NCI-H1048 (cell line): ENCODE measurements at places on chromosomes 6 and 20.

- no peak for DNase-seq
Measured at GRCh38 chr20:23018941-23019340, 16.2 kb upstream of the SSTR4 start.

DNA sequence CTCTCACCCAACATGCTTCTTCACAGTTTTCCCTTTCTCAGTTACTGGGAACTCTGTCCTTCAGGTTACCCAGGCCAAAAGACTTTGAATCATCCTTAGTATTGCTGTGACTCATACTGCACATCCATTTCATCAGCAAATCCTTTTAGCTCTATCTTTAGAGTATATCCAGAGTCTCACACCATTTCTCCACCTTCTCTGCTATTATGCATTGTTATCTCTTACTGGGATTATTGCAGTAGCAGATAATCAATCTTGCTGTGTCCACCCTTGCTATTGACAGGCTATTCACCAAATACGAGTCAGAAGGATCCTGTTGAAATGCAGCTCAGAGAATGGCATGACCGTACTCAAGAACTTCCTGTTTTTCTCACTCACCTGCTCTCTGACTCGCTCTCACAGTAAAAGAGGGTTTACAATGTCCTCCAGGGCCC is 57.3 kb downstream of the BCKDHB start:
- no peak for DNase-seq

DNA sequence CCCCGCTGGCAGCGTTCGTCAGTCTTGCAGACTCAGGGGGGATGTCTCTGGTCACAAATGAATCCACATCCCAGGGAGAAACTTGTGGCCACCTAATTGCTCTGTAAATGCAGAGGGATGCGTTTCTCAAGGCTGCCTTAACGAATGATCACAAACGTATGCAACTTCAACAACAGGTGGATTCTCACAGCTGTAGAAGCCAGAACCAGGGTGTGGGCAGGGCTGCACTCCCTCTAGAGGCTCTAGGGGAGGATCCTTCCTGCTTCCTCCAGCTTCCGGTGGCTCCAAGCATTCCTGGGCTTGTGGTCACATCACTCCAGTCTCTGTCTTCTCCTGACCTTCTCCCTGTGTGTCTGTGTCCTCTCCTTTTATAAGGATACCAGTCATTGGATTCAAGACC is 3.3 kb upstream of the TAF4 start:
- no peak for DNase-seq

DNA sequence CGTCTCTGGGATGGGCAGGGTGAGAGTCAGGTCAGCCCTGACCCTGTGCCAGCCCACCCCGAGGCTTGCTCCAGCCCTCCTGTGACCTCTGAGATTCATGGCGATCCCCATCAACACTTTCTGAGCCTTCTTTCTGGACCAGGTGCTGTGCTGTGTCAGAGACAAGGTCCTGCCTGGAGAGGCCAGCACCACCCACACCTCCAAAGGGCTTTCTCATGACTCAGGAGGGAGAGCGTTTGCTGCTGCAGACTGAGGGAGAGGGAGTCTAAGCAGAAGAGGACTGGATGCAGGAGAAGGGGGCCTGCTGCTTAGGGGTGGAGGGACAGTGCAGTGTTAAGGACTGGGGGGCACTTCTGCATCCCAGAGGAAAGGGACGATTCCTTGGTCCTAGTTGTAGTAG is 193.5 kb downstream of the LRFN2 start:
- DNase-seq, result no peak

DNA sequence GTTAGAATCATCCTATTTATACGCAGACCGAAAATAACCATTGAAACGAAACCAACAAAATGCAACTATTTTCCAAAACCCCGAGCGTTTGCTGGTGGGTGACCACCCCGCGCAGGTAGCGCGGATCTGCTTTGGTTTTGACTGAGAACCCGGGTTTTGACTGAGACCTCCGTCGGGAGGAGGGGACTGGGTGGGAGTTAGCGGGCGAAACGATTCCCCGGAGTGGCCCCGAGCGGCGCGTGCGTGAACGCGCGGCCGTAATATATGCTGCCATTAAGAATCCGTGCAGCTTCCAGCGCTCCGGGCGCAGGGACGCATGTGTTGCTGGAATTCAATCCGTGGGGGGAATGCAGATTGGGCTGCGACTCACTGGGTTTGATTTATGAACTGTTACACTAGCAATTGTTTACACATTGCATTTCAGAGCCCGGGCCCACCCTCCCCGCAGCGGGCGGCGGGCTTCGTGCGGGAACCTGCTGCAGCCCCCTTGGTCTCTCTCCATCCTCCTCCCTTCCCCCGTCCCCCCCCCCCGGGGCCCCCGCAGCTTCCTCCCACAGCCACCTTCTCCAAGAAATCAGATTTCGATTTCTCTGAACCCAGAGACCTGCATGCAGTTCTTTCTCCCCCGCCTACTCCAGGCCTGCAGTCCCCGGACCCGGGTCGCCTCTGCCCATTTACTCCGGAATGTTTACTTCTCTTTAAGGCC is 9.9 kb downstream of the NRN1 start:
- no peak for DNase-seq

GRCh38 chr6:46940433-46941226 is 18.9 kb upstream of the ADGRF5 start:
- no peak for DNase-seq

DNA sequence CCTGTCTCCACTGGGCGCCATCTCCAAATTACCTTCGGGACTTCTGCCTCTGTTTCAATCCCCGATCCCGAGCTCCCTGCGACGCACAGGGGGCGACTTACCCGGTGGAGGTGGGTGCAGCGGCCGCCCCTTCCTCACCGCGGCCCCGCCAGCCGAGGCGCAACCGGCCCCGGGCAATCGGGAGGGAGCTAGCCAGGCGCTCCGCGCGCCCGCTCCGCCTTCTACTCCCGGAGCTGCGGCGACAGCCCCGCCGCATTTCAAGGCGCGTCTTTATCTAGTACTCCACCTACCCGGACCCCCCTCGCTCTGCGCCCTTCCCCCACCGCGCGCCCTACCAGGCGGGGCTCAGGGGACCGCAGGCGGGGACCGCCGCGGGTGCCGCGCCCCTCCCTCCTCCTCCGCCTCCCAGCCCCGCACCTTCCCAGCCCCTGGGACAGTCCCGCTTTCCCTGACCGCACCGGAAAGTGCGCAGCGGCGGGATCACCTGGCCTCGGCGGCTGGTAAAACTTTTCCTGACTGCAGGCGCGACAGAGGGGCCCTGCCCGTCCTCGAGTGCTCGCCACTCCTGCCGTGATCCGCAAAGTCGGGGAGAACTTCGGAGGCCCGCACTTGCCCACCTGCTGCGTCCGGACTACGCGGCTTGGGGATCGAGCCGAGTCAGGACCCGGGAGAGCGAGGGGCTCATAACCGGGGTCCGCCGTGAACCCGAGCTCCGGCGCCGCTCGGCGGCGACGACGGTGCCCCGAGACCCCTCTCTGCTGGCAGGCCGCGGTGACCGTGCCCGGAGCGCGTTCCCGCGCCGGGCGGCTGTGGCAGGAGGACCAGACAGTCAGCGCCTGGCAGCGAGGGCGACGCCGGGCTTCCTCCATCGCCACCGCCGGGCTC is 8.0 kb upstream of the NKX2-2 start:
- DNase-seq, result no peak

DNA sequence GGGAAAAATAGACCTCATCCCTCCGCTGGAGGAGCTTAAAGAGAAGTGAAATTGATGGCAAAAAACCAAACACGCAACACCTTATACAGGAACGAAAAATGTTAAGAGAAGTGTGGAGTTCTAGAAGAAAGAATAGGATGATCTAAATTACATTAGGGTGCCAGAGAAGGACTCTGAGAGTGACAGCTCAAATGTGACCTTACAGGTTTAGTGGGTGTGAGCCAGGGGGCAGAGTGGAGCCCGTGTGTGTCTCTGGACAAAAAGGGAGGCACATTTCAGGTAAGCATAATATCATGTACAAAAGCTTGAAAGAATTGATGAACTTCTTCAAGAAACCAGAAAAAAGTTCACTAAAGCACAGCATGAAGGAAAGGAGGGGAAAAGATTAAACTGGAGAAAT is 20.8 kb downstream of the HLA-DRA start:
- no peak for DNase-seq

DNA sequence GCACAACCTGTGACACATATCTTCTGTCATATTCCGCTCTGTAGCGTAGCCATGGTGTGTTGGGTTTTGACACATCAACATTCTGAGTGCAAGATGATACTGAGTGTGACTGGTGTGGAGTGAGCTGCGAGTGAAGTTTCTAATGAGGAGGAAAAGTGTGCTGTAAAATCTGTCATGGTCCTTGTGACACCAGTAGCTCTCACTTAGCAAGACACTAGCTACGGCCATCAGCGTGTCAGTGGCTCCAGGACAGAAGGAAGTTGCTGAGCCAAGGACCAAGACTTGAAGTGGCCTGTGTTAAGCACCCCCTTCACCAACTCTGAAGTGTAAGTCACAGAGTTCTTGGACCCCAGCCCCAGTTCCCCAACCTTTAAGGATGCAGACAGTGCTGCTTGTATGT is 72.1 kb downstream of the TSHZ2 start:
- DNase-seq, result no peak

- no peak for DNase-seq
Measured at GRCh38 chr6:161117308-161117707, 125.7 kb downstream of the MAP3K4 start.

DNA sequence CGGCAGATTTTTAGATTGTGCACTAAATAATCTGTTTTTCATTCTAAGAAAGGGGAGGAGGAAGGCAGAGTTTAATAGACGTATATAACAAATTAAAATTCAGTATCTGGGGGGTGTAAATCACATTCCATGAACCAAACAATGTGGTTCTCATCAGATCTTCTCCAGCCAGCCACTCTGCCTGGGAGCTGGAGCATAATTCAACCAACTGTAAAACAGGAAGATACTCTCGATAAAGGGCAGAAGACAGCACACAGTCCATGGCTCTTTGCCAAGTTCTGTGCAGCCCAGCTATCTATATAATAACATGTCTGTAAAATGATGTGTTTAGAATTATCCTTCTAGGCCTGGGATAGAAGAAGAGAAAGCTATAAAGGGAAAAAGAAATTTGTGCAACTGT is 289.9 kb upstream of the ZFP64 start:
- no peak for DNase-seq

DNA sequence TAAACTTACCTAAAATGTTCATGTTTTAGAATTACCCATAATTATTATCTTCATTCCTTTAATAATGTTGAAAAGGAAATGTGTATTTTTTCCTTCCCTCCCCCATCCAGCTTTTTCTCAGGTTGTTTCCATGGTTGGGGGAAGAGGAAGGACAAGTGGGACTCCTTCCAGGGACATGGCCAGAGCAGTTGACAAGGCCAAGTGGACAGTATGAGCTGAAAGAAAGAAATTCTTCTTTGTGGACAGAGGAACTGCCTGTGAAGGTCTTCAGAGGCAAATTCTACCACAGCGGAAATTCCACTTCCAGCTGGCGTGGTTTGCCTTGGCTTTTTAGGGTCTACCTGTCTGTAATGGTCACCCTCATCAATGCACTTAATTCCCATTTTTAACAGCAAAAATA is 33.8 kb downstream of the RIN2 start:
- DNase-seq, result no peak

DNA sequence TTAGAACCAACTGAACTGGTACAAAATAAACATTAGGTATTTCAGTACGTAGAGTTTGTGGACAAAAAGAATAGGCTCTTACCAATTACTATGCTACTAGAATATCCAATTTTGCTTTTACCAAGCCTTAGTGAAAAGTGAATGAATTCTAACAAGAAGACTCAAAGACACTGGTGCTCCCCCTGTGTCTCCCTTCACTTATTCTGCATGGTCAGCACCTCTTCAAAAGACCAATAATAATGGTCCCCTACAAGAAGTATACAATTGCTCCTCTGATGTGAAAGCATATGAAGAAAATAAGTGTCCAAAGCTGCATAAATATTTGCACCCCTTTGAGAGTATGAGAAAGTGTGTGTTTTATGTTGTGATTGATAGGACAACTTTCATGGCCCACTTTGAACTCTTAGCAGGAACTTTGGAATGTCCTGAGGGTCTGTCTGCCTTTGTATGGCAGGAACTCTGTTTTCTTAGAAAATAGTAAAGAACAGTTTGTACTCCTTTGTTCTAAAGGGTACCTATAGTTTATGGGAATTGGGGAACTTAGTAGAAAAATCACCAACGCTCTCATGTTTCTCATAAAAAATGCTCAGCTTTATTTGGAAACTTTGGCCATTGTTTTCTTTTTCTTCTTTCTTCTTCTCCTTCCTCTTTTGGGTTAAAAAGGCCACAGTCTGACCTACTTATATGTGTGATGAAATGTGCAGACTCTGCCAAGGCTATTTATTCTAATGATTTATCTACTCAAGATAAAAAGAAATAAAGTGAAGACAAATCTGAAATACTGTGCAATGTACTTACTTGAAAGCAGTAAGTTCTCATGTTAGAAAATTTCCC is 352.4 kb downstream of the LAMA2 start:
- DNase-seq, result no peak

DNA sequence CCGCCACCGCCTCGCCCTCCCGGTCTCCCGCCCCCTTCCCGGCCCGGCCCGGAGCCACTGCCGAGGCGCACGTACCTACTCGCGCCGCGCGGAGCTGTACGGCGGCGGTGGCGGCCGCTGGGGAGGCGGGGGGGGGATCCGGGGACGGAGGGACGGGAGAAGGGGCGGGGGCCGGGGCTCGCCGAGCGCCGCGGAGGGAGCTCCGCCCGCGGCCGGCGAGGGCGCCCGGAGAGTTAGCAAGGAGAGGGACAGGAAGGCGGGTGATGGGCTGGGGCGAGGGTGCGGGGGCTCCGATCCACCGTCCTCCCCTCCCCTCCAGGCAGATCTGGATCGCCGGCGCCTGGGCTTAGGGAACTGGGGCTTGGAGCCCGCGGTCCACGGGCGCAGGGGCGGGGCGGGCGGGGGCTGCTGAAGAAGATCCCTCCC is 548 bp upstream of the TMEM74B start:
- DNase-seq, result no peak

DNA sequence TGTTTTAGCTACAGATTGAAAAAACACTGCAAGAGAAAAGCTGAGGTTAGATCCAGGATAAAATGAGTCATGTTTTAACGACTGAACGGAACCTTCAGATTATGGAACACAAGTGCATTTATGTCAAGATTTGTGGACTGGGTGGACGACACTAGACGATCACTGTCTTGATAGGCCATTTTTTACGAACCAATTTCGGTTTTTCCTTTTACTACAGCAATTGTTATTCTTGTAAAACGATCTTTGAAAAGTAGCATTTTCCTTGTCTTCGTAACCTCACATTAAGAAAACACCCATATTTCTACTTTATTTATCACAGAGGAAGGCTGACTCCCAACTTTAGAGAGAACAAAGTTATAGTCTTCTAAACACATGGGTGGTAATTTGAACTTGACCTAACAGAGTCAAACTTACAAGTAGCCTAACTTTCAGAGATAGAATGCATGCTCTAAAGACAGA is 294.2 kb upstream of the TCF21 start:
- DNase-seq, result no peak

- DNase-seq, result no peak
Measured at GRCh38 chr6:25874822-25875562, 949 bp upstream of the SLC17A3 start.

- DNase-seq, result no peak
Measured at GRCh38 chr6:107045826-107046675, 18.1 kb downstream of the MTRES1 start.

DNA sequence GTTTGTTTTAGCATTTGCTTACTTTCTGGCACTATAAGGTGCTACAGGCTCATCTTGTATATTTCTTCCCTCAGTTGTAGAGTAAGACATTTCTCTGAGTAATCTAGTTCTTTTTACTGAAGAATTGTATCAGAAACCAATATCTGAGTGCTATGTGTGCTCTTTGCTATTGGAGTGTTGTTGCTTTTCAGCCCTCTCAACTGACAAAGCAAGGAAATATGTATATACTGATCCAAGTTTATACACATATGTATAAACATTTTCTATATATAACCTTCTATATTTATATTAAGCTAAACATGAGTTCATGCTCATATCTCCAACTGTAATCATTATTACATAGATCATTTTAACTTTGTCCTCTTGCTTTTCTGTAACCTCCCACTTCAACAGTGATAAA is 405.7 kb downstream of the RFPL4B start:
- no peak for DNase-seq
